ENCODE measurements at places on chromosomes 5 and 9.

DNA sequence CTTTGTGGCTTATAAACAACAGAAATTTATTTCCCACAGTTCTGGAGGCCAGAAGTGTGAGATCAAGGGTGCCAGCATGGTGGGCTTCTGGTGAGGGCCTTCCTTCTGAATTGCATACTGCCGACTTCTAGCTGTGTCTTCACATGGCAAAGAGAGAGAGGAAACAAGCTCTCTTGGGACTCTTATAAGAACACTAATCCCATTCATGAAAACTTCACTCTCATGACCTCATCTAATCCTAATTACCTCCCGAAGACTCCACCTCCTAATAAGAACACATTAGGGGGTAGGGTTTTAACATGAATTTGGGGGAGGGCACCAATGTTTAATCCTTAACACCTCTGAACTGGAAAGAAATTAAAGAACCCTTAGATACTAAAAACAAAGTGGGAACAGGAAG lies 75.9 kb upstream of the MINAR2 start:
- no peak for DNase-seq

GRCh38 chr5:110651507-110651906 lies 75.0 kb downstream of the TMEM232 start:
- no peak for DNase-seq

- DNase-seq: no peak
Observed at GRCh38 chr5:121285801-121286521, 565.7 kb upstream of the FTMT start.

GRCh38 chr9:115220319-115221005 lies 102.5 kb upstream of the TNC start:
- DNase-seq: no peak

- DNase-seq: no peak
Observed at GRCh38 chr5:105754056-105754455, 1916.7 kb downstream of the EFNA5 start.

GRCh38 chr9:98002808-98003207 lies 19.7 kb downstream of the ANP32B start:
- no peak for DNase-seq

GRCh38 chr5:68459810-68460139 lies 244.2 kb downstream of the PIK3R1 start:
- DNase-seq: no peak

DNA sequence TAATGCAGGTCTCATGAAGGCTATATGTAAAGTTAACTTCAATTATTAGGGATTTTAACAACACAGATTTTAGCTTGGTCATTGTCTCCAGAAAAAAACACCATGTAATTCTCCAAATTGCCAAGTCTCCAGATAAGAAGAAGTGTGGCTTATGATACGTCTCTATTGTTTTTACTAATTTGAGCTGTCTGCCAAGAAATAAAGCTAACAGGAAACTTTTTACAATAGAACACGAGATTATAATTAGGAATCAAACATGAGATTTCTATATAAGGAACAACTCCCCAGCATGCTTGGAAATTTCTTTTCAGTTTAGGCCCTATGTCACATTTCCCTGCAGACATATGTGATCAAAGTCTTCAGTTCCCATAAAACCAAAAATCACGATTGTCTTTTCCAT lies 142.7 kb downstream of the MCTP1 start:
- no peak for DNase-seq

GRCh38 chr5:42982107-42982622 lies 58.0 kb downstream of the ANXA2R start:
- DNase-seq: no peak

GRCh38 chr5:10030219-10030831 lies 219.4 kb downstream of the ATPSCKMT start:
- DNase-seq: no peak

DNA sequence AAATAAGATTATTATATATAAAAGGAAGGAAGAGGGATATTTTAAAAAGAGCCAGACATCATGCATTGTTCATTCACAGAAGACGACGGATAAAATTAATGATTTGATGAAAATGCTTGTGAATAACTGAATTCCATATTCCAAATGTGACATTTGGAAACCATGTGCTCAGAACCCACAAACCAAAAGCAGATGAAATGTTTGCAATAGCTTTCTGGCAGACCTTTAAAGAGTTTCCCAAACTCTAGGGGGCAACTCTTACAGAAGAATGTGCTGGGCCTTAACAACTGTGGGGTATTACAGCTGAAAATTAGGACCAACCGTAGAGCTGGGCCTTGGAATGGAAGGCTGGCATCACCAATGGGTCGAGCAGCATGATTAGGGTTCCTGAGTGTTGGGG lies 471.0 kb downstream of the EFNA5 start:
- DNase-seq: no peak

DNA sequence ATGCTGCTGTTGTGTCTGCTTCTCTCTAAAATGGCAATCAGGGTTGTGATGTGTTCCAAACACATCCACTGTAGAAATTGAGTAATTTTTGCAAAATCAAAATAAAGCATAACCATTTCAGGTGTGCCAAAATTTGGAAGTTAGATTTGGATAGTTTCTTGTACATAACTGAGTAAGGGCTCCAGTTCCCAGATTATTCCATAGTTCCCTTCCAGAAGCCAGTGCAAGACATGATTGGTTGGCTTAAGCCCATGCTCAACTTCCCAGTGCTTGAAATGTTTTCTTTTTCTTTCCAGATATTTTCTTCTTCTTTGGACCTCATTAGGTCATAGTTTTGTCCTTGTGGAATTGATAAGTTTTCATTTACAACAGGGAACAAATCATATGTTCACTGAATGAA lies 64.2 kb downstream of the SNCAIP start:
- no peak for DNase-seq

DNA sequence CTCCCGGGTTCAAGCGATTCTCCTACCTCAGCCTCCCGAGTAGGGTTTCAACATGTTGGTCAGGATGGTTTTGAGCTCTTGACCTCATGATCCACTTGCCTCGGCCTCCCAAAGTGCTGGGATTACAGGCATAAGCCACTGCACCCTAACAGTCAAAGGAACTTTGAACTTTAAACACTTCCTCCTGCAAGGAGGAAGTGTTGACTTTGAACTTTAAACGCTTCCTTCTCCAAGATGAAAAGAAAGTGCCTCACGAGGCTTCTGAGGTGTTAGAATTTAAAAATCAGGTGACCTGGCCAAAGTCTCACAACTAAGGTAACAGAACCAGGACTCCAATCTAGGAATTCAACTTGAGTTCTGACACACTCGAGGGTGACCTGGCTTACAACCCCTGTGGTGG lies 150.9 kb downstream of the BRINP1 start:
- DNase-seq: no peak

DNA sequence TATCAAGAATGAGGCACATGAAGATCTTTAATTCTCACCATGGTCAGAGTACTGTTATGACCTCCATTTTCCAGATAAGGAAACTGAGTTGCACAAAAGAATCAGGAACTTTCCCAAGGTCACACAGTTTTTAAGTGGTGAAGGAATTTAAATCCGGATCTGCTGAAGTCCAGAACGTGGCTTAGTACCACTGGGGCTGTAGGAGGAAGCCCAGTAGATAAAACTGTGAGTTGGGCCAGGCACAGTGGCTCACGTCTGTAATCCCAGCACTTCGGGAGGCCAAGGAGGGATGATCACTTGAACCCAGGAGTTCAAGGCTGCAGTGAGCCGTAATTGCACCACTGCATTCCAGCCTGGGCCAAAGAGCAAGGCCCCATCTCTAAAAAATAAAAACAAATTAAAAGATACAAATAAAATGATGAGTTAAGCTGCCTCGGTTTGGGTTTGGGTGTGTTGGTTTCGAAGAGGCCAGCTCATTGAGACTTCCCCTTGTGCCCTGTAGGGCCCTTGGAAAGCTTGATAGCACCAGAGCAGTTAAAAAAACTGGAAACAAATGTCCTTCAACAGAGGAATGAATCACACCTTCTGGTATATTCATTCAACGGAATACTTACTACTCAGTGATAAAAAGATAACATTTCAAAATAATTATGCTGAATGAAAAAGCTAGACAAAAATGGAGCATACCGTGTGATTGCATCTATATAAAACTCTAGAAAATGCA lies 20.1 kb downstream of the ATOX1 start:
- DNase-seq: no peak

DNA sequence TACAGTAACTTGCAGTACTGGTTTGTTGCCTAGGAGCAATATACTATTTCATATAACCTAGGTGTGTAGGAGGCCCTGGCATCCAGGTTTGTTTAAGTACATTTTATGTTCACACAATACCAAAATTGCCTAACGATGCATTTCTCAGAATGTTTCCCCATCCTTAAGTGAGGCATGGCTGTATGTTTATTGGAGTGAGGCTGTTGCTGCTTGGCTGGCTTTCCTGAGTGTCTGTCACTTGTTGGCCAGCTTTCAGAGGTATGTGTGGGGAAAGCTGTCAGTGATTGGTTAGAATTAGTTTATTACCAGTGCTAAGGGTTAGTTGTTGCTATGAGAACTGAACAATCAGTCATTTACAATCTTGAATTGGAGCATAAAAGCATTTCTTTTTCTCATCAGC lies 154.1 kb upstream of the CDH12 start:
- no peak for DNase-seq

DNA sequence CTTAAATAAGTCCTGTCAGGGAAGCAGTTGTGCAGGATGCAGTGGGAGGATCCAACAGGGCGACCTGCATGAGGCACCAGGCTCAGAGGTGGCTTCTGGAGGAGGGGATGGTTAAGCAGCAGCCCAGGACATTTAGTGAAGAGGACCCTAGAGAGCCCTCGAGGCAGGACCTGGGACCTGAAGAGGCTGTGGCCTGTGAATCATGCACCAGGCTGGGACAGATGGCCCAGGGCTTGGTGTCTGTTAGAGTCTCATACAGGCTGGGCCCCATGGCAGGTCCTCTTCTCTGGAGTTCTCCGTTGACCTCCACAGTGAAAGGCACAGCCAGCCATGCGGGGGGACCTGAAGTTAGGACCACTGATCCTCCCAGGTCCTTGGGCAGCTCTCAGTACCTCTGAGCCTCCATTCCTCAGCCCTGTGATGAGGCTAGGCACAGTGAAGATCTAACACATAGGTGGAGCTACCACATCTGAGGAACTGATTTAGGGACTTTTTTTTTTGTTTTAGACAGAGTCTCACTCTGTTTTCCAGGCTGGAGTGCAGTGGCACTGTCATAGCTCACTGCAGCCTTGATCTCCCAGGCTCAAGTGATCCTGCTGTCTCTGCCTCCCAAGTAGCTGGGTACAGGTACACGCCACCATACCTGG lies 60.8 kb upstream of the GARNL3 start:
- no peak for DNase-seq

GRCh38 chr9:91197232-91198181 lies 164.2 kb downstream of the AUH start:
- DNase-seq: no peak

GRCh38 chr9:4985386-4986266 lies 554 bp downstream of the JAK2 start:
- DNase-seq: no peak

DNA sequence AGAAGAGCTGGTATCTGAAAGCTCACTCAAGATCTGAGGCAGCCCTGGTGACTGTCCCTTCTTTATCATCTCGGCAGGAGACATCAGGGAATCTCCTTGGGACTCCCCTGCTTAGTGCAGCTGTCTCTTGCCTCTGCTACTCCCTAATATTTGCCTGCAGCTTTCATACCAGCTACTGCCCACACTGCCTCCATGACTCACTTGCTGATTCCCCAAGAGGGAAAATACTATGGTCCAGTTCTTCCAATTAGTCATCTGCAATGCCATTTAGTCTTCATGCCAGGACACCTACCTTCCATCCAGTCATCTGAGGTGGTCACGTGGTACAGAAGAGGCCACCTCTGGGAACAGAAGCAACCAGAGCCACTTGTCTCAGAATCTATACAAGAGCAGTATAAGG lies 270.8 kb downstream of the NTRK2 start:
- DNase-seq: no peak

DNA sequence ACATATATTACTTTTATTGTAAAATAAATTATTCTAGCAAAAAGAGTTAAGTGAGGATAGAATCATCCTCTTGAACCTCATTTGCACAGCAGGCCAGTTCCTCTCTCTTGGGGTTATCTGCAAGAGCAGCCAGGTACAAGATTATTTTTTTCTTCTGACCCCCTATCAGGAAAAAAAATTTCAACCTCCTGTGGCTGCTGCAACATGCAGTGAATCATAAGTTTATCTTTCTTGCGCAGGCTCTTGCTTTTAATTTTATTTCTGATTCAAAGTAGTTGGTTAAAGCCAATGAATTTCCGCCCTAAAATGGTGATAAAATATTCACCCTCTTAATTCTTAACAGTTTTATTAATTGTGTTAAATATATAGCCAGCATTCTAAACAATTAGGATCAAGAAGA lies 69.7 kb upstream of the PPP3R2 start:
- no peak for DNase-seq

DNA sequence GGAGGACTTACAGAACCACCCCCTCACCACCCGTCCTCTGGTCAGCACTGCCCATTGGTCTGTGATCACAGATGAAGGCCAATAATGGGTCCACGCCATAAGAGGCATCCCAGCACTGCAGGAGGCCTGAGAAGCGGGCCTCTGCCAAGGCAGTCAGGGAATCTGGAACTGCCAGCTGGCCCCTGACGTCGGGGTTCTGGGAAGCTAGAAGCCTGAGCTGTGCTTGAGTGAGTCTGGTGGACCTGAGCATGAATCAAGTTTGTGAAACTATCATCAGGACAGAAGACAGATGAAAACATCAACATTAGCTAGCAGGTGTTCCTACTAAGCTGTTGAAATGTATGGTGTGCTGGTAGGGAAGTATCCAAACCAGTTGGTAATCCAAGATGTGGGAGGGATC lies 7.8 kb downstream of the ANGPTL2 start:
- no peak for DNase-seq

- no peak for DNase-seq
Observed at GRCh38 chr9:133881671-133882381, 110.3 kb downstream of the VAV2 start.

DNA sequence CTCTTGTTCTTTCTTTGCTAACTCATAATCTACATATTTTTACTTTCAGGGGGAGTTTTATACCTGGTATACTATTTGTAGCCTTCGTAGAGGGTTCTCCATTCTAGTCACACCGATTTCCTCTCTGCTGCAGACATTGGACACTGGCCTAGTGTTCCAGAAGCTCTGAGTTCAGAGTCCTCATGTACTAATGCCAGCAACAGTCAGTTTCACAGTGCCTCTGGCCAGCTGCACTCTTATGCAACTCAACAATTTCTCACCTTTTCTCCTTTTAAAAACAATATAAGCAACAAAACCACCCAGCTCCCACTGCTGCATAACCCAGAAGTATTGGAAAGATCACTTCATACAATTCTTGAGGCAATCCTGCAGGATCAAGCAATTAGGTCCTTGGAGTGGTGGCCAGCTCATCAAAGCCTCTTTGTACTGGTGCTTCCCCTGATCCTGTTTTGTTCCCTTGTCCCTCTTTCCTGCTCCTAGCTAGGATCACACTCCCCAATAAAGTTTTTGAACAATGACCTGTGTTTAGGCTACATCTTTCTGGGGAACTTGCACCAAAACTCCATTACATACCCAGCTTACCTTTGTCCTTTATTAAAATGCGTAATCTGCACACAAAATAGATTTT lies 98.1 kb upstream of the TUT7 start:
- no peak for DNase-seq

- DNase-seq: no peak
Observed at GRCh38 chr5:9351546-9351945, 194.3 kb downstream of the SEMA5A start.
